ENCODE measurements at places on chromosomes 7 and 10.

DNA sequence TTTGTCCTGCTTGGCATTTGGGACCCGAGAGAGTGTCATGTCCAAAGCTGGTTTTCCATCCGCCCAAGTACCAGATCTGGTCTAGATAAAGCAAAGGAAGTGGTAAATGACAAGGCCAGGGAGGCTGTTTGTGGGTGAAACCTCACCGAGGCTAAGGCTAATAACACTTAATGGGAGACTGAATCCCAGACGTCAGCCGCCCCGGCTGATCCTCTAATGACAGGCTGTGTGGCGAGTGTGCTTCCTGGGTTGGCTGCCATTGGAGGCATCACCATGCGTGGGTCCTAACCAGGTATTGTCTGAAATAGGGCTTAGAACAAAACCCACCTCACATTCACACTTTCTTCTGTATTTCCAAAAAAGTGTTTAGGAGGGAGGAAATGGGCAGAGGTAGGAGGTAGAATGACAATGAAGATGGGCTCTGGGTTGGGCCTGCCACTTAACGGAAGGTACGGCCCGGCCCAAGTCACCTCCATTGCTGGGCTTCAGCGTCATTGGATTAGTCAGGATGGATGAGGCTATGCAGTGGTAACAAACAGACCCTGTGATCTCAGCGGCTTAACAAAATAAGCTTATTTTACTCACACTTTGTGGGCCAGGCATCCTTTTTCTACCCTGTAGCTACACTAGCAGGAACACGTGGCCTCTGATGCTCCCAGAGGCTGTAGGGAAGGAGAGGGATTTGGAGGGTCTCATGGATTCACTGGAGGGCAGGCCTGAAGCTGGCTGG is 59.7 kb downstream of the PROSER2 start:
- no peak for DNase-seq

- no peak for DNase-seq
Measured at GRCh38 chr10:66916030-66916429, 9.8 kb upstream of the LRRTM3 start.

GRCh38 chr7:133676805-133677370 is 424.0 kb downstream of the EXOC4 start:
- DNase-seq, result no peak

DNA sequence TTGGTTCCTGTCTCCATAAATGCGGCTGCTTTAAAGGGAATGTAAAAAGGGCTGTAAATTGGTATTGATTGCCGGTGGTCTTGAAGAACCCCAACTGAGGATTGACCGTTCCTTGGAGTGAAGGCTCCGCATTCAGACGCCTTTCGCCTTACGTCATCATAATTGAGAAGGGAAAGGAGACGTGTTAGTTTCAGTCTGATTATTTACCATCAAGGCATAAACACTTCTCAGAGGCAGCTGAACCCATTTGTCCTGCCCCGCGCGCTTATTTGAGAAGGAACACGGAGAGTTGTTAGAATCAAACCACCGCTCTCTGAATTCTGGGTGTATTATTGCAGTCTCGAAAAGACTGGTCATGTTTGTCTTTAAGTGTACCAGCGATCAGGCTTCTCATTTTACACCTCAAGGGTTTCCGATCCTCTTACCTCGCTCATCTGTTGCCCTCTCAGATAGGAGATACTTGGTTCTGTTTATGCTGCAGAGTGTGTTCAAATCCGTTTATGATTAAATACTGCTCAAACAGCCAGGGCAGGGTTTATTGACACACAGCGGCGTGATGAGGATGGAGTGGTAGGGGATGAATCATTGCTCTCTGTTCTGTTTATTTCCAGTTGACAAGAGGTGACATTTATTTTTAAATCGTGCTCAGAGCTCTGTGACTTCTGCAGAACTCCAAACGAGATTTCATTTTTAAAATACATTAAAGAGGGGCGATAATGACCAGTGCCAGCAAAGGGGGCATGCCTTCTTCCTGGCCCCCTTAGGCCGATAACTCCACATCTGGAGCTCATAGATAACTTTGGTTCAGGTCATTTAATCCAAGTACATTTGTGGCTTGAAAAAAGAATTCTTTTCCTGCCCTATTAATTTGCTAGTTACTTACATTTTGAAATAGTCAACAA is 30.4 kb downstream of the FOXK1 start:
- peak; percentile 73 for DNase-seq

GRCh38 chr10:28367929-28368484 is 65.1 kb upstream of the MPP7 start:
- DNase-seq, result no peak

GRCh38 chr7:104296266-104296665 is 32.1 kb upstream of the LHFPL3 start:
- DNase-seq, result no peak

DNA sequence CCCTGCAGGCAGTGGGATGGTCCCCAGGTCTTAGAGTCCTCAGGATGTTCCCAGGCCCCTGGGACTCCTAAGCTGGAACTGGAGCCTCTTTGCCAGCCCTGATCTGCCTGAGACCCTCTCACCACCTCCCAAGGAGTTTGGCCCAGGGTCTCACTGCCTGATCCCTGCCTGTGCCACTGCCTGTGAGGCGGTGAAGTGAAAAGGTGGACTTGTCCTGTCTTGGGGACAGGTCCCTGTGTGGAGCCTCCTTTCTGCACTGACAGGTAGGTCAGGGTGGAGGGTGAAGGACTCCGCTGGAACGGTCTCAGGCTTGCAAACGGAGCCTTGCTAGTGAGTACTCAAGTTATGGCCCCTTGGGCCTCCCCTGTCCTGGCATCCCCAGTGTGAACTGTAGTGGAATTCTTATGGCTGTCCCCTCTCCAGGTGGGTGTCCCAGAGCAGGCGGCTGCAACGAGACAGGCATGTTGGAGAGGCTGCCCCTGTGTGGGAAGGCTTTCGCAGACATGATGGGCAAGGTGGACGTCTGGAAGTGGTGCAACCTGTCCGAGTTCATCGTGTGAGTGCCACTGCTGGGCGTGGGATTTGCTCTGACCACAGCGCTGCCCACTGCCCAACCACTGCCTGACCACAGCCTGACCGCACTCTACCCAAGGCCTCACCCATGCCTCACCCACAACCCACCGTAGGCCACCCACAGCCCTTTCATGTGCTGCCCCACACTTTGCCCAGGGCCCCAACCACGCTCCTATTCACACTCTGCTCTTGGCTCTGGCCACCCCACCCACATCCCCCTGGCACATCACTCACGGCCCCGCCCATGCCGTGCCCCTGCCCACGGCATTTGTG is 19.5 kb downstream of the RAMP3 start:
- DNase-seq, result no peak

DNA sequence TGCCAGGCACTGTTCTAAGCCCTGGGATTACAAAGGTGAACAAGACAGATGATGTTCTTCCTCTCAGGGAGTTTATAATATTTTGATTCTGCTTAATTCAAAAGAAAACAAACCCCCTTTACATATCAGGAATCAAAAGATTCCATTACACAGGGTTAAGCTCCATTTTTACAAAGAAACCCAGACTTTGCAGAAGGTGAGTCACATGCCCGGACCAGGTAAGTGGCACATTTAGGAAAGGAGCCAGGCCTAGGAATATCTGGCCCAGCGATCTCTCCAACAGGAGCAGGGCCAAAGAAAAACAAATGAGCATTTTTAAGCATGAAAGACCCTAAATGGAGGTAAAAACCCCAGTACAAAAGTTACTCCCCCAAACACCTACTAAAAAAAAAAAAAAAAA is 1.1 kb downstream of the STN1 start:
- no peak for DNase-seq

DNA sequence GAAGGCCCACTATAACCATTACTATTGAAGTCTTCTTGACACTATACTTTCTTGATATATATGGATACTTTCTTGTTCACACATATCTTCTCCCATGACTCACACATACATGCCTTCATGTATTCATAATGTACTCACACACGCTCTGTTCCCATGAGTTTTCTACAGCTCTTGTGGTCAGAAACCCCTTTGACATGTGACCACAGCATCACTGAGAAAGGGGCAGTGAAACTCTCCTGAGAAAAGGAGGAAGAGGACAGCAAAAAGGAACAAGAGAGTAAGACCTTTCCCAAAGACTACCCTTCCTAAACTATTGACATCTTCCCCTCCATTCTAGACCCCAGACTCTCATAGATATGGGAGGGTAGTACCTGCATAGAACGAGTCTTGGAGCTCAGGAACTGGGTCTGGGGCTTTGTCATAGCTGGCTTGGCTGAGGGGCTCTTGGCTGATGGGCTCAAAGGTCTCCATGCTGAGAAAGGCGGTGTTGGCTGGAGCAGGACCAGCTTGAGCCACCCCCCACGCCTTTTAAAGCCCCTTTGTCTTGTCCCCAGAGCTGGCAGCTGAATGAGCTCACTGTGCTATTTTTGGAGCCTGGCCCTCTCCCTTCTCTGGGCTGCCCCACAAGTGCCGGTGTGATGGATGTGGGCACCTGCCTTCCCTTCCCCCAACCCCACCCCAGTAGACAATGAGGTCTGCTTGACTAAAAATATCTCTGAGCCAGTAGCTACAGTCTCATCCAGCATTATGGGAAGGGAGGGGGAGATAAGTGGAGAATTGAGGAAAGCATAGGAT is 5.1 kb downstream of the SYNPO2L start:
- peak; percentile 27 for DNase-seq

DNA sequence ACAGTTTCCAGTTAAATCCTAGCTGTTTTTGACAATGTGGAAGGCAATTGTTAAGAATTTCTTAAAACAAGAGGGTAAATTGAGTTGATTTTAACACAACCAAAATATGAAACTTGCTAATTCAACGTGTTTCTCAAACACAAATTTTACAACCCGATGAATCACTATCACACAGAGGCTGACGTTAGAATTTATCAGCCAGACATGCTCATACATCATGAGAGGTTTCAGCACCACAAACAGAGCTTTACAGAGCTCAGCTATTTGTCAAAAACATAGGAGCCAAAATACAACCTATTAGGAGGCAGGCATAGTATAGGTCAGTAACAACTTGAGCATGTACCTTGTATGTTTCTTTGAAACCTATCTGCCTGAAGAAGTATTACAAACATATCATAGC is 36.1 kb downstream of the LRRN3 start:
- DNase-seq, result peak; percentile 32

GRCh38 chr7:130926001-130926691 is 192.1 kb upstream of the KLF14 start:
- DNase-seq, result no peak

GRCh38 chr7:74018246-74018895 is 9.6 kb upstream of the ELN start:
- DNase-seq, result no peak

GRCh38 chr10:101116754-101117153 is 14.3 kb upstream of the TLX1 start:
- no peak for DNase-seq

DNA sequence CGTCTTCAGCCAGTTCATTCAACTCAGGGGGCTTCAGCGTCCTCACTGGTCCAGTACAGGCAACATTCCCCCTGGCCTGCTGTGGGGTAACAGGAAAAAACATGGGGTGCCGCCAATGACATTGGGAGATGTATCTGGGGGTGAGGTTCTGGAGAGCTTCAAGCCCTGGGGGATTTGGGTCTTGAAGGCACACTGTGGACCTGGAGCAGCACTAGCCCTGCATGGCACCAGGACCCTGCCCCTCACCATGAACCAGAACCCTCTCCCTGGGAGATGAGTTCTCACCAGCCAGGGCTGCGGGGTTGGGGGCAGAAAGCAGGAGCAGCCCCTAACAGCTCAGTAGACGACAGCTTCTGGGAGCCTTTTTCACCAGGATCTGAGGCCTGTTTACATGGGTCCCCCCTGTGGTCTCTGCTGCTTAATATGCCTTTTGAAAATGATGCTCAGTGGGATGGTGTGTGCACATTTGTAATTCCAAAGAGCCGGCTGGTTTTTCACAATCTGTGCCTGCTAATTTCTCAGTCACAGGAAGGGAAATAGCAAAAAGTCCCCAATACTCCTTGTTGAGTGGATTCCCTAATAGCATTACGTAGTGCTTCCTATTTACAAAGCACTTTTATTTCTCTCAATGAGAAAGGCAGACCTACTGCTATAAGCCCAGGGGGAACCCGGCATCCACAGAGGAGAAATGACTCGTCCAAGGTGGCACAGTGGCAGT is 509.5 kb downstream of the RPS24 start:
- DNase-seq, result no peak

GRCh38 chr7:20075992-20076820 is 141.0 kb downstream of the MACC1 start:
- DNase-seq, result no peak

DNA sequence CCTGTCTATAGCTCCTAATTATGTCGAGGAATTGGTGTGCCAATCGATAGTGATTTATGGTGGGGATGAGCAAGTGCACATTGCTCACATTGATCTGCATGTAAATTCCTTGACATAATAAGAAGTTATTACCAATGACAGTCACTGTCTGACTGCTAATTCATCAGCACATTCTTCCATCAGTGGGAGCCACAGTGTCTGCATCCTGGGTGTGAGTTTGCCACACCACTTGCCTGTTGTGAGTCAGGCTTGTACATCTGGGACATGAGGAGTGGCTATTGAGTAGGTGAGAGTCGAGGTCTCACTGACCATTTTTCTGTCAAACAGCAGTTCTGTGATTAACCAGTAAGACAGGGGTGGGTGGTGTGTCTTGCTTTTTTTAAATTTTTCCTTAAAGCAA is 263.4 kb downstream of the LRMDA start:
- DNase-seq, result no peak

- DNase-seq, result peak; percentile 83
Measured at GRCh38 chr7:104956753-104957450, 57.1 kb upstream of the KMT2E start.

DNA sequence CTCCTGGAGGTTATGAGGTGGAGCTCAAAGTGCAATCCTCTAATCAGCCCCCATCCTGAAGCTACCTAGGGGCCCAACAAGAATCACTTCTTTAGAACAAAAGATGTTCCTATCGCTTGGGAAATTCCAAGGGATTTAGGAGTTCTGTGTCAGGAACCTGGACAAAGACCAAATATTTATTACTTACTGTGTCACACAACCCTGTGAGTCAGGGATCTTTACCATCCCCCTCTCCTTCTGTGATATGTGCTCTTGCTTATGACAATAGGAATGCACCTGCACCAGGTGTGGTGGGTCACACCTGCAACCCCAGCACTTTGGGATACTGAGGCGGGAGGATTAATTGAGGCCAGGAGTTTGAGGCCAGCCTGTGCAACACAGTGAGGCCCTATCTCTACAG is 485.8 kb downstream of the PLXDC2 start:
- no peak for DNase-seq

DNA sequence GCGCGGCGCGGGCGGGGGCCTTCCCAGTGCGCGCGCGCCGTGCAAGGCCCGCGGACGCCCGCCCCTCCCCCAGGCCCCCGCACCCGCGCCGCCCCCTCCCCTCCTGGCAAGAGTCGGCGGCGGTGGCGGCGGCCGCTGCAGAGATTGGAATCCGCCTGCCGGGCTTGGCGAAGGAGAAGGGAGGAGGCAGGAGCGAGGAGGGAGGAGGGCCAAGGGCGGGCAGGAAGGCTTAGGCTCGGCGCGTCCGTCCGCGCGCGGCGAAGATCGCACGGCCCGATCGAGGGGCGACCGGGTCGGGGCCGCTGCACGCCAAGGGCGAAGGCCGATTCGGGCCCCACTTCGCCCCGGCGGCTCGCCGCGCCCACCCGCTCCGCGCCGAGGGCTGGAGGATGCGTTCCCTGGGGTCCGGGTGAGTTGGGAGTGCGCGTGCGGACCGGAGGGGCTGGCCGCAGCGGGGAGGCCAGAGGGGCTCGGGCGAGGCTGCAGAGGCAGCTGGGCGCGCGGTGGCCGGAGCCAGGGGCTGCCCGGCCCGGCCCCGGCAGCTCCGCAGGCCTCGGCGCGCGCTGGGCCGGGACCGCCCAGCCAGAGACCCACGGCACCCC is at the start of gene BMPR1A:
BMPR1A (plus strand) TSS at position 109 of the 602 bp plus-strand sequence. CDS start 119,400 bp downstream, outside the sequence.
- peak; percentile 100 for DNase-seq

GRCh38 chr10:80996615-80997193 is 459.0 kb downstream of the SH2D4B start:
- no peak for DNase-seq

- DNase-seq, result no peak
Measured at GRCh38 chr10:121579656-121580055, 18.6 kb downstream of the FGFR2 start.
